Lower leg skin (tissue), 4 donors: ENCODE measurements at places on chromosomes 12 and 14. TPM values are rescaled to one million over a fixed set of nuclear protein-coding genes. Genes with fewer than 3 reads are reported as not detected.

GRCh38 chr12:122080149-122081082 lies 1.9 kb downstream of the MLXIP start:
- DNase-seq = peak; percentile 92

DNA sequence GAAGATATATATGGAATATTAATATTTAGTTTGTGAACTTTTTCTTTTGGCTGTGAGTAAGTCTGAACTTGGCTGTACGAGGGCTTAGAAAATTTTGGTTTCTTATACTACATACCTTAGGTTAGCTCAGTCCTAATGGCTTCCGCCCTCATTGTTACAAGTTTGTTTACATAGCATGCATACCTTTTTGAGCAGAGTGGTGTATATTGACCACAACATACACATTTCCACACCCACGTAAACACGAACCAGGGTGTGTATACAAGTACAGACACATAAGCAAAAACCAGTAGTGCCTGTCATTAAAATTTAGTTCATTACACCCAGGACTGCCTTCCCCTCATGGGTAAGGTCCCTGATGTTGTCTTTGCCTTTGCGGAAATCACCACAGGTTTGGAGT lies 230.2 kb upstream of the RGS6 start:
- no peak for DNase-seq

DNA sequence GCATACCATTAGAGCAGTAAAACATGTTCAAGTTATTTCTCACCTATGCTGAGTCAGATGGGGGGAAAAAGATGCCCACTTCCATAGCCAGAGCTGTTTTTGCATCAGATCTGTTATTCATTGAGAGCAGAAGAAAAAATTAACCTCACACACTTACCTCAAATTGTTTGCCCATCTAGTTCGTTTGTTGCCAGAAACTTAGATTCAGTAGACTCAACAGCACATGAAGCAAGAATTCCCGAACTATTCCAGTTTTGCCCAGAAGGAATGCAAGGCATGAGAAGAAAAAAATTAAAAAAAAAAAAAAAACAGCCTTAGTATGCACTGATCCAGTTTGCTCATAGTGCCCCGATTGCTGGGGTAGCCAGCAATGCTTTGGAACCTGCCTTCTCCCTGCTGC lies 12.4 kb upstream of the DPF3 start:
- no peak for DNase-seq

DNA sequence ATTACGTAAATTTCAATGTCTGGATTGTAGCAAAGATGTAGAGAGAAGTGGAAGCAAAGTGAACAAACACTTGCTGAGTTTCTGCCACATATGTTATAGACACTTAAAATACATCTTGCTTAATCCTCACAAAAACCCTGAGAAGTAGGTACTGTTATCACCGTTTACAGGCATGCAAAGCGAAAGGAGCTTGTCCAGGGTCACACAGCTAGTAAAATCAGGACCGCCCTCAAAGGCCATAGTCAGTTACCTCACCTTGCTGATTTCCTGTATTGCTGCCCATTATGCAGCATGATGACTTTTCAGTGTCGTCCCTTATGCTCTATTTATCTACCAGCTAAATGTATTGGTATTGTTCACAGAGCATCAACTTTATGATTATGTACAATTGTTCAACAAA lies 39.8 kb downstream of the TRHDE start:
- no peak for DNase-seq

- peak; percentile 53 for DNase-seq
These were observed 99.7 kb downstream of the CMKLR1 start for GRCh38 chr12:108239378-108239777.

DNA sequence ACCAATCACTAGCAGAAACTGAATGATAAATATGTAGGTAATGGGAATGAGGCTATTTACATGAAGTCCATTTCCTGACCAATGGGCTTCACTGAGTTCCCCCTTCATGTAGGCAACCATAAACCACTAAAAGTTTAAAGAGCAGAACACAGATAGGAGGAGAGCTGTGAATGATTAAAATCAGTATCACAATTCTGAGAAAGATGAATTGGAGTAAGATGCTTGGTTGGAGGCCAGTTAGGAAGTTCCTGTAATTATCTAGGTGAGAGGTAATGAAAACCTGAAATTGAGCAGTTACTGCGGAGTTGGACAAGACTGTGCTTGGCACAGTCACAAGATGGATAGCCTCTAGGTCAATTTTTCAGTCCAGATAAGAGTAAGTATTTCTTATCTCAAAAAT lies 56.6 kb downstream of the GALNT4 start:
- DNase-seq = no peak

The MVK gene
- 50.1 TPM for total RNA-seq

The CCDC196 gene
- total RNA-seq = not detected

GRCh38 chr14:66974397-66975025 lies 214.7 kb upstream of the GARIN2 start:
- DNase-seq = no peak
